Activated CD4-positive, alpha-beta memory T cell treated with anti-CD3 and anti-CD28 coated beads for 36 hours (primary cell): ENCODE measurements at places on chromosomes 3 and 15.

DNA sequence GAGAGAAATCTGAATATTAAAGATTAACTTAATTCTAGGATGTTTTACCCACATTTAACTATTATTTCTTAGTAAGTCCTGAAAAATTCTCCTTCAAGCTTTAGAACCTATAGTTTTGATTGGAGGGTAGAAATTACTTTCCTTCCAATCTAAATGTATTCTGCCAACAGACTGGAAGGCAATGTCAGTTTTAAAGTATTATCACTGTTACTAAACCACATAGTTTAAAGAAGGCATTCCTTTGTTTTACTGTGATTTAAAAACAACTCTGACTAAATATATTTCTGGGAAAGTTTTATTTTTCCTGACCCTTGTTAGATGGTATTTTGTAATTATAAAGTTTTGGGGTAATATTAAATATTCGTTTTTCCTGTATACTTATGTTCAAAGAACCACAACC lies 382.5 kb downstream of the TBC1D5 start:
- no peak for DNase-seq

DNA sequence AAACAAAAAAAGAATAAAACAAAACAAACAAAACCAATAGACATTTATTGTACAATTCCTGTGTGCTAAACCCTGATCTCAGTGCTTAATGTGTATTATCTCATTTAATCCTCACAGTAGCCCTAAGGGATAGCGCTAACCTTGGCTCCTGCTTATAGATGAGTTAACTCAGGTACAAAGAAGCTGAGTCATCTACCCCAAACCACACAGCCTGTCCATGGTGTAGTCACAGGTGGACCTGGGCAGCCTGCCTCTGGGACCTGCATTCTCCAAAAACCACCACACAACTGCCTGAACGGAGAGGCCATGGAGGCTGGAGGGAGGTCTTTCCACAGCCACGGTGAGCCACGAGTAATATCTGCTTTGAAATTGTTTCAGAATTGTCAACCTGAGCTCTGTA lies 5.5 kb upstream of the CLN6 start:
- DNase-seq, result no peak

DNA sequence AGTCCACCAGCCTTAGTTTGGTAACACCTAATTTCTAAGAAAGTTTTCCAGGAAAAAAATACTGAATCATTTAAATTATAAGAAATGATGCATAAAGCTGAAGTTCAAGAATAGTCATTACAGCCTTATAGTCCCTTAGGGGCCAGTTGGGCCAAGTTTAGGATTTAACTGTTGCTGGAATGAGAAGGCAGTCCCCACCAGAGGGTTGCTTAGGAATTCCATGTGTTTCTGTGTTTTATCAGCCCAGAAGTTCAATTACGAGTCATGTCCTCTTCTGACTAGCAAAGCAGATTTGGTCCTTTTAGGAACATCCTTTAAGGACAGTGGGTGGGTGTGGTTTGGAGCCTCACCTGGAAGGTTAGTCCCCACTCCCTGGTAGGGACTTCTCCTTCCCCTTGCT lies 57.0 kb upstream of the NR2E3 start:
- DNase-seq, result no peak

DNA sequence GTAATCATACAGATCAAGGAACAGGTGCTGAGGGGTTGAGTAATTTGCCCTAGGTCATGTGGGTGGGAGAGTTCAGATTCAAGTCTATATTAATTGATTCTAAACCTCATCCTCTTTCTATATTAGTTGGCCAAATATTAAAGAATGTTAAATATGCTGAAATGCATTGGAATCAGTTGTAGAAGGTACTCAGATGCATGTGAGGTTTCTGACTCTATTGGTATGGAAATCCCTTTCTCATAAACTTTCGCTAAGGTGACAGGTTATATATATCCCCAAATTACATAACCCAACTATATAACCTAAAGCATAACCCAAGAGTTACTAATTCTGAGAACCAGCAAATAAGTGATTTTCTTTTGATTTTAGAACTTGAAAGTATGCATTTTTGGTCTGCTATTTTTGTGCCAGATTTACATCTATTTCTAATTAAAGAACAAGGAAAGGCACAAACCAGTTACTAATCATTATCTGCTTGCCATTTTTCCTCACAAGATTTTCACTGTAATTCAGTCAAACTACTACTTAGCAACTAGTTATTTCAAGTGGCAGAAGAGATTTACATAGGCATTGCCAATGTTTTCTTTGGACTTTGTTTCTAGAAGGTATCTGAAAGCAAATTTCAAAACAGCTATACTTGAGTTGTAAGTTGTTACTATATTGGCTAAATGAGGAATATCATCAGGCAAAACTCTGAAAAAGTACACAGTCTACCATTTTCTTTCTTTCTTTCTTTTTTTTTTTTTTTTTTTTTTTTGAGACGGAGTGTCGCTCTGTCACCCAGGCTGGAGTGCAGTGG lies 201.3 kb downstream of the RBMS3 start:
- DNase-seq, result no peak

- DNase-seq, result no peak
Observed at GRCh38 chr15:23532024-23532423, 33.5 kb upstream of the MKRN3 start.

GRCh38 chr3:160980740-160981139 lies 124.4 kb downstream of the B3GALNT1 start:
- no peak for DNase-seq

GRCh38 chr3:154981664-154982063 lies 98.5 kb upstream of the MME start:
- no peak for DNase-seq

- DNase-seq, result no peak
Observed at GRCh38 chr3:18077128-18077840, 334.9 kb upstream of the TBC1D5 start.

DNA sequence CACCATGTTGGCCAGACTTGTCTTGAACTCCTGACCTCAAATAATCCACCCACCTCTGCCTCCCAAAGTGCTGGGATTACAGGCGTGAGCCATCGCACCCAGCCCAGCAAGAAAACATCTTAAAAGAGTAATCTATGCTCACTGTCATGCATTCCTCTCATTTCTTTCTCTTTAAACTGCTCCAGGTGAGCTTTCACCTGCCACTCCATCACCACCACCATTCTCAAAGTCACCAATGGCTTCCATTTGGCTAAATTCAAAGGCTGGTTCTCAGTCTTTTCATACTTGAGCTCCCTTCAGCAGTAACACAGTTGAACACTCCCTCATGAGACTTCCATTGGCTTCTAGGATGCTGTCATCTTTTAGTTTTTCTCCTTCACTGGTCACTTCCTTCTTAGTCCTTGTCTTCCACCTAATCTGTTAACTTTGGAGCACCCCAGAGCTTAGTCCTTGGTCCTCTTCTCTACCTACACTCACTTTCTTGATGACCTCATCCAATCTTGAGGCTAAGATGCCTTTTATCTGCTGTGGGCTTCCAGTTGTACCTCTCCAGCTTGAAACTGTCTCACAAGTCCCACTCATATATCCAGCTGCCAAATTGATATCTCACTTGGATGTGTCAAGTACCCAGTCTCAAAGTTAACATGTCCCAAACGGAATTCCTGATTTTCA lies 27.0 kb upstream of the ESYT3 start:
- DNase-seq, result no peak

- DNase-seq, result no peak
Observed at GRCh38 chr3:187334904-187335303, 33.3 kb upstream of the RTP4 start.

GRCh38 chr3:110811050-110811449 lies 260.6 kb upstream of the NECTIN3 start:
- no peak for DNase-seq

DNA sequence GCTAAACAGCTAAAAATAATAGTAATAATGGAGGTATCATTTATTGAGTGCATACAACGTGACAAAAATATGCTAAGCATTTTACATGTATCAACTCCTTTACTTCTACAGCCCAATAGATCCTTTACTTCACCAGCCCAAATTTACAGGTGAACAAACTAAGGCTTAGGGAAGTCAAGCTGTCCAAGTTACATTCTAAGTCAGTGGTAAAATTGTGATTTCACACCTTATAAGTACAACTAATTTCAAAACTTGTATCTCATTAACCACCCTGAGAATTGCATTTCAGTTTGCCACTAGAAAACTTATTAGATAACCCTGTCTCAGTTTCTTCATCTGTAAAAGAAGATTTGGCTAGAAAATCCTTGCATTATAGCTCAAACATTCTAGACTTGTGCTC lies 10.7 kb downstream of the SLC33A1 start:
- no peak for DNase-seq

DNA sequence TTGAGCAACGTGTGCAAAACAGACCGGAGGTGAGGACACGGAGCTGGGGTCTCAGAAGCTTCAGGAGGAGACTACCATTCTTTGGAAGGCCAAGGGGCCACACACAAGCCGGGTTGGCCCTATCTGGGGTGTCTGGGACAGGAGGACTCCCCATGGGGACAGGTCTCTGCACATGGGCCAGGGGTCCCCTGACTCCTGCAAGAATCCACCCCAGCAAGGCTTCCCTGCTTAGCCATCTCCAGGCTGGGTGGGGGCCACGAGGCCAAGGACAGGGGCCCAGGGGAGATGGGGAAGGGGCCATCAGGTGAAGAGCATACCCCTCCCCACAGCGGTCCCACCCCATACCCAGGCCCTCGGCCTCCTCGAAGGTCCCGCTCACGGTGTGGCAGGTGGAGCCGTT lies 38.5 kb downstream of the ADAMTS7 start:
- DNase-seq, result no peak

DNA sequence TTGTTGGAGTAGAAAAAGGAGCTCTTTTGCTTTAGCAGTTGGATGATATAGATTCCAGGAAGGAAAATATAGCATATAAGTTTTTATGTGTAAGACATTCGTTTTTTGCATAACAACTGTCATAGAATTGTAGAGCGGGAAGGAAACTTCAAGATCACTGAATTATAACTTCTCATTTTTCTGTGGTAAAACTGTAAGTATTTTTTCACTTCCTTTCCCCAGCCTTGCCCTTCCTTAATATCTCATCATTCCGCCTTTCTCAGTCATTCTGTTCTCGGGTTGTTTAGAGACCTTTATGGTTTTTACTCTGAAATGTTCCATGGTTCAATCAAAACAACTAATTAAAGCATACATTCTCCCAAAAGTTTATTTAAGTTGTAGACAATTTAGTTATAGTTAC lies 1.1 kb downstream of the EAF2 start:
- DNase-seq, result no peak

- no peak for DNase-seq
Observed at GRCh38 chr15:86541540-86541939, 461.9 kb downstream of the AGBL1 start.

DNA sequence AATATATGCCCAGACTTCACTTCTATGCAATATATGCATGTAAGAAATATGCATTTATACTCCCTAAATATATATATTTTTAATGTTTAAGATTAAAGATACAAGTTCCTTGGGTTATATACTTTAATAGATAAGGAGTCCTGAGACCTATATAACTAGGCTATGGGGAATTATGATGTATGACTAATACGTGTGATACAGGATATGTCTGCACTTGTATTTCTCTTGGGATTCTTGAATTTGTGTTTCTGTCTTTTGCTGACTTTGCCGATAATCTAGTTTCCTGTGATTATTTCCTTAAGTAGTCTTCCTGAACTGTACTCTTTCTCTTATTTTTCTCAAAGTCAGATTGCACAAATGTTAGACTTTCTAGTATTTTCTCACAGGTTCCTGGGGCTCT lies 109.6 kb downstream of the PIK3CB start:
- no peak for DNase-seq

DNA sequence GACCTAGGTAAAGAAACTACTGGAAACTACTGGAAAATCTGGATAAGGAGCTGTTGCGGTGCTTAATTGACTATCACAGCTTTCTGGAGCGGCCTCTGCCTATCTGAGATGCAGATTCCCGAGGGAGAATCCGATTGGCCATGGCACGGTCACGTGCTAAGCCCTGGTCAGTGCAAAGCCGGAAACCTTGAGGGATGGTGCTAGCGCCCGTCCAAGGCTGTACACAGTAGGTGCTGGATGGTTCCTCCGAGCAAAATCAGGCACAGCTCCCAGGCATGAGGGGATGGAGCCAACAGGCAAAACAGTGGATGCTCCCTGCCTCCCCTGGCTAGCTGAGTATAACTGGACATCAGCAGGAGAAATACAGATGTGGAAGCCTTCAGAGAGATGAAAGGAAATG lies 238.7 kb upstream of the HES1 start:
- no peak for DNase-seq

DNA sequence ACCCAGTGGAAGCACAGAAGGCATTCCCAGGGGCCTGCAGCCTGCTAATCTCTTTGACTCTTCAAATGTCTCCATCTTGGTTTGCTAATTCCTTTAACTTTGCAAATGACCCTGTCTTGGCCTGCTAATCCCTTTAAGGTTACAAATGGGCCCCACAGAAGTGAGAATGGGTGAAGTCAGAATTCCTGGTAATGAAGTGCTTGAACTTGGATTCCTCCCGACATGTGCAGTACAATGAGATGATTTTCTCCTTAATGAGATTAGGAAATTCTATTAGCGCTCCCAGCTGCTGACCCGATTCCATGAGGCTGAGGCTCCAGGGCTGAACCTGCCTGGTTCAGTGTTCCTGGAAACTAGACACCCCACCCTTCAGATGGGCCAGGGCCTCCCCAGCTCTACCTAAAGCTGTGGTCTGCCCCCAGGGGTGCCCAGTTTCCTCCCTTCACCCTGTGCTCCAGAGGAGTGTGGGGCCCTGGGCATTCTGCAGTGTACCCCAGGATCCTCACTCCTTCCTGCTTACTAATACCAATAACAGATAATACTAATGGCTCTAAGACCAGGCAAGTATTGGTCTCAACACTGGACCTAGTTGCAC lies 47.4 kb downstream of the SCN5A start:
- DNase-seq, result no peak

- DNase-seq, result peak; percentile 16
Observed at GRCh38 chr3:109336291-109336861, 970 bp downstream of the DPPA4 start.

GRCh38 chr3:78041486-78041885 lies 1001.6 kb downstream of the ROBO2 start:
- no peak for DNase-seq

GRCh38 chr3:46075816-46076215 lies 48.5 kb upstream of the XCR1 start:
- DNase-seq, result no peak

DNA sequence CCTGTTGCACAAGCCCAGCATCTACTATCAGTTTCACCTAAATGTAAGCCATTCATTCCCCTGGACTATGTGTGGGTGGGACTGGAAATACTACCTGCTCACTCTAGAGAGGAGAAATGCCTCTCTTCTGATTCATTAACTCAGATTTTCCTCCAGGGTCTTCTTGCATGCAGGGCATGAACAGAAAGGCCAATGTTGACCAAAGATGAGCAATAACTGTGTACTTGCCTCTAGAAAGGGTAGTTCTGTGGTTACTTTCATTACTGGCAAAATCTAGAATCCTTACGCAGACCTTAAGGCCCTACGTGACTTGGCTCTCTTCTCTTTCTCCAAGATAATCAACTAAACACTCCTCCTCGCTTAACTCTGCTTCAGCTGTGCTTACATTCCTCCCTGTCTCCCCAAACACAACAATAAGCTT lies 81.4 kb upstream of the PSMD6 start:
- no peak for DNase-seq

- DNase-seq, result no peak
Observed at GRCh38 chr3:42661593-42662022, 8.1 kb downstream of the ZBTB47 start.
